WTC11 (cell line): ENCODE measurements at places on chromosomes 7 and 10.
A peak's percentile ranks its signal among the peaks of the same experiment; 100 is the strongest.

GRCh38 chr7:117072620-117073118, 119.4 kb downstream of the ST7 start:
- no peak for DNase-seq
- H3K27me3 ChIP-seq = no peaks in the 10 kb centered on the region
- peaks cover 5% of the 10 kb centered on the region for H3K36me3 ChIP-seq
- no peak overlapping the region for H3K4me3 ChIP-seq

- H3K36me3 ChIP-seq = no peaks in the 10 kb centered on the region
- H3K4me1 ChIP-seq = peaks cover 45% of the 10 kb centered on the region
- peak; percentile 83 for DNase-seq
- peak overlapping the region; percentile 46 for H3K4me3 ChIP-seq
- H3K27ac ChIP-seq = peak overlapping the region; percentile 75; the same call in 1 of the 2 replicates
Observed at GRCh38 chr7:38330861-38331621, 57.6 kb upstream of the TARP start.

GRCh38 chr7:84200859-84201258, 6.3 kb upstream of the SEMA3A start:
- no peaks in the 10 kb centered on the region for H3K27me3 ChIP-seq
- no peaks in the 10 kb centered on the region for H3K36me3 ChIP-seq
- no peak for DNase-seq
- peak overlapping the region; percentile 93 for H3K27ac ChIP-seq
- 0 out of 2 replicates have a peak overlapping the region, but pooled peaks have one; percentile 6 for H3K4me3 ChIP-seq

- no peak overlapping the region for H3K4me3 ChIP-seq
- H3K27ac ChIP-seq = no peak overlapping the region
Observed at GRCh38 chr10:19049567-19049966, 966 bp downstream of the MALRD1 start.

GRCh38 chr10:99598781-99599509, 21.3 kb downstream of the SLC25A28 start:
- no peak overlapping the region for H3K27ac ChIP-seq
- no peak overlapping the region for H3K4me3 ChIP-seq
- no peak for DNase-seq
- peaks cover 18% of the 10 kb centered on the region for H3K4me1 ChIP-seq
- H3K27me3 ChIP-seq = no peaks in the 10 kb centered on the region
- no peaks in the 10 kb centered on the region for H3K36me3 ChIP-seq

DNA sequence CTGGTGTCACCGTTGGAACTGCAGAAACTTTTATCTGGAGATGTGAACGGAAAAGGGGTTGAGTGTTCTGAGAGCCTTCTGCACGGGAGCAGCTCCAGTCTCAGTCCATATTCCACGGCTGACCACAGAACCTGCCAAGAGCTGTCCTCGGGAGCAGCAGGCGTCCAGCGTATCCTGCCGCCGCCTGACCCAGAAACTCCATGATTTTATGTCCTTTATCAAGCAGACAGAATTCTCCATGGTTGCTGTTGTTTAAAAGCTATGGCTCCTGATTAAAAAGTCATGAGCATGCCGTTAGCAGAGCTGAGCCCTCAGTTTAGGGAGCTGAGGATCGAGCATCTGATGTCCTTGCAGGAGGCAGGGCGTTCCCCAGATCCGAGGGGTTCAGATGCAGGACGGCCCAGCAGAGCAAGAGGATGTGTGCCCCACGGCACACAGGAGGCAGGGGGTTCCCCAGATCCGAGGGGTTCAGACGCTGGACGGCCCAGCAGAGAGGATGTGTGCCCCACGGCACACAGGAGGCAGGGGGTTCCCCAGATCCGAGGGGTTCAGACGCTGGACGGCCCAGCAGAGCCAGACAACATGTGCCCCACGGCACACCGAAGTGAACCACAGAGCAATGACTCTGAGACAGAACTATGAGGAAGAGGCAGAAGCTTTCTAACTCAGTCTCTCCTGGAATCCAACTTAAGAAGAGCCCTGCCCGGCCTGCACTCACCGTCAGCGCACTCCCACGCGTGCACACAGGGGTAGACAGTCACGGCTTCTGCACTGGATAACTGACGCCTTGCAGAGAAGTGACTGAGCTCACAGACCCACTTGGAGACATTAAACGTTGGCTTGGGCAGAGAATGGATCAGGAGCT, 96.4 kb downstream of the WDR37 start:
- H3K4me1 ChIP-seq = peaks cover 4% of the 10 kb centered on the region; the same call in 1 of the 2 replicates
- H3K4me3 ChIP-seq = no peak overlapping the region
- no peak overlapping the region for H3K27ac ChIP-seq
- H3K36me3 ChIP-seq = no peaks in the 10 kb centered on the region
- H3K27me3 ChIP-seq = peaks cover 7% of the 10 kb centered on the region

GRCh38 chr10:27701938-27702537, 43.6 kb downstream of the MKX start:
- no peaks in the 10 kb centered on the region for H3K27me3 ChIP-seq
- H3K4me3 ChIP-seq = no peak overlapping the region
- peaks cover 25% of the 10 kb centered on the region for H3K4me1 ChIP-seq
- H3K27ac ChIP-seq = peak overlapping the region; percentile 52

DNA sequence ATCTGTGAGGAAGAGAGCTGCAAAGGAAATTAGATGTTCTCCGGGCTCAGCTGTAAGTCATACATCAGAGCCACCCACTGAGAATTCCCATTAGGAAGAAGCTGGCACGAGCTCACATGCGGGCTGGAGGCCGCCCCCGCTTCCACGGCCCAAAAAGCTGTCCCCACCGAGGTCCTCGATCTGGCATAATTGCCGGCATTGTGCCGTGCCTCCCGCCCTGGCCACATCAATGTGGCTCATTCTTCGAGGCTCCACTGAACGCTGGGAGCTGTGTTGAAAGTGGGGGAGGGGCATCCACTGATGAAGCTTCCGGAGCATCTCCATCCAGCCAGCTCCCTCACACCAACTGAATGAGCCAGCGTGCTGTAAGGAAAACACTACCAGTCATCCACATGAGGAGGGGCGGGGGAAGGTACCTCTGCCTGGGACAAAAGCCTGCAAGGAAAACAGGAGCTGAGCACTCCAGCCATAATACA, 173.1 kb downstream of the PTPRN2 start:
- H3K27ac ChIP-seq = no peak overlapping the region
- H3K27me3 ChIP-seq = no peaks in the 10 kb centered on the region
- H3K4me1 ChIP-seq = peaks cover 9% of the 10 kb centered on the region

DNA sequence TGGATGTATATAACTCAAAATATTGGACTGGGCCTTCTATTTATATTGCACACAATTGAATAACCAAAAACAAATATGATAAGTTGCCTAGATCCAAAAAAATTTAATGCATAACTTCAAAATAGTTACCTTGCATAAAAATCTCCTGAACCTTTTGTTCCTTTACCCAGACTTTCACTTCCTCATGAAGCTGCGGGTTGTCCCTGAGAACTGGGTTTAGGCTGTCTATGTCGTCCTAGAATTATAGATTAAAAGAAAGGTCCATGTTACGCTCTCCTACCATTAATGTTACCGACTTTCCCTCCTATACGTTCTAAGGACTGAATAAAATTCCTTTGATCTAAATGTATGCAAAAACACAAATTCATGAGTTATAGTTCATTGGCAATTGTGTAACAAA, 86.6 kb downstream of the NRBF2 start:
- H3K27ac ChIP-seq = peak overlapping the region; percentile 28; the same call in 1 of the 2 replicates

DNA sequence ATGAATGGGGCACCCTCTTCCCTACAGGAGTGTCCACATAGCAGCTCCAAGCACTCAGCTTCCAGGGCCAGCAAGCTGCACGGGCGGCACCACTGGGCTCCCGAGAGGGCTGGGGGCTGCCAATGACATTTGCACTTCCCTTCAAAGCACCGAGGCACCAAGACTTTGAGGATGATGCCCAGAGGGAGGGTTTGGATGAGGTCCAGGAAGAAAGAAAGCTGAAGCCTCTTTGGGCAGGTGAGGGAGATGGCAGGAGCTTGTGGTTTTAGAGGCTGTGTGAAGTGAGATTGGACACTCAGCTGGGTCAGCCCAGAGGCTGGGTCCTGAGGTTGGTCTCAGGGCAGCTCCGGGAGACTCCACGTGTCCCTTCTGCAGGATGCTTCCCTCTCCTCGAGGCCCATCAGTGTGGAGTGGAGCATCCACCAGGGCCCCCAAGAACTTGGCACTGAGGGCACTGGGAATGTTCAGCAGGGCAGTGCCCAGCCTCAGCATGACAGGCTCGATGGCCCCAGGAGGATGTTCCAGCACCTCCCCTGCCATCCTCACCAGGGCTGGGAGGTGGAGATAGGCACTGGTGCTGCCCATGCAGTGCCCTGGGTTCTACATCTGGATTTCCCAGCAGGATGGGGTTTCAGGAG, 54.9 kb upstream of the IGFBP3 start:
- H3K27me3 ChIP-seq = no peaks in the 10 kb centered on the region
- peaks cover 23% of the 10 kb centered on the region for H3K4me1 ChIP-seq
- no peak overlapping the region for H3K27ac ChIP-seq
- no peak overlapping the region for H3K4me3 ChIP-seq
- H3K36me3 ChIP-seq = 0 out of 2 replicates have a peak, but pooled peaks cover 2% of the 10 kb centered on the region
- no peak for DNase-seq

DNA sequence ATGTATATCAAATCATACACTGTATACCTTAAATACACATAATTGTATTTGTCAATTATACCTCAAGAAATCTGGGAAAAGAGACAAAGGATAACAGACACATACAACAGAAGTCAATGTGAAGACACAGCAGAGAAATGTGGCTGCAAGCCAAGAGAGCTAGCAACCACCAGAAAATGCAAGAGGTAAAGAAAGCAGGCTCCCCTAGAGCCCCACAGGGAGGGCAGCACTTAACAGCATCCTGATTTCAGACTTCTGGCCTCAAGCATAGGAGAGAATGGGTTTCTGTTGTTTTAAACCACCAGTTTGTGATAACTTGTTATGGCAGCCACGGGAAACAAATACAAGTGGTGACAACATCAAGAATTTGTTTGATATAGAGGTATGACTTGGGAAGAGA, 1197.2 kb downstream of the SORCS1 start:
- H3K36me3 ChIP-seq = no peaks in the 10 kb centered on the region
- H3K4me3 ChIP-seq = no peak overlapping the region
- DNase-seq = no peak
- no peak overlapping the region for H3K27ac ChIP-seq
- peaks cover 16% of the 10 kb centered on the region for H3K4me1 ChIP-seq
- no peaks in the 10 kb centered on the region for H3K27me3 ChIP-seq

DNA sequence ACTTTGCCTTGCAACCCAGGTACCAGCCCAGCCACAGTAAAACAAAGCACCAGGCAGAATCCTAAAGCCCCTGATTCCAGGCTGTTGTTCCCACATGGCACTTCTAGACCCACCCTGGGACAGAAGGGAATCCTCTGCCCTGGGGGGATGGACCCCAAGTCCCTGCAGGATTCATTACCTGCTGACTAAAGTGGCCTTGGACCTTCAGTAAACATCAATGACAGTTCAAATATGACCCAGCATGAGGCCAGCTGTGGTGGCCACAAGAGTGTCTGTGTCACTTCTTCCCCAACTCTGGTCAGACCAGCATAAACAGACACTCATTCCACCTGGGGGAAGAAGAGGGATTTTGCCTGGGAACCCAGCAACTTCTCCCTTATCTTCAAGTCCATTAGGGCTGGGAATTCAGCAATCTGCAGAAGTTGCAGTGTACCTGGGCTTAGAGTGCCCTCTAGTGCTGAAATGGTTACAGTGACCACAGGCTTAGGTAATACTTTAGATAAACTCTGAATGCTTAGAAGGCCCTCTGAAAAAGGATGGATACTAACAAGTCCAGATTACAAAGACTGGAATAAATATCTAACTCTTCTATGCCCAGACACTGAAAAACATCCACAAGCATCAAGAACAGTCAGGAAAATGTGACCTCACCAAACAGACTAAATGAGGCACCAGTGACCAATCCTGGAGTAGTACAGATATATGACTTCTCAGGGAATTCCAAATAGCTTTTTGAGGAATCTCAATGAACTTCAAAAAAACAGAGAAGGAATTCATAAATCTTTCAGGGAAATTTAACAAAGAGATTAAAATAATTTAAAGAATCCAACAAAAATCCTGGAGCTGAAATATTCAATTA, 108.5 kb upstream of the TMEM168 start:
- peaks cover 6% of the 10 kb centered on the region for H3K4me1 ChIP-seq
- peak; percentile 70 for DNase-seq
- no peaks in the 10 kb centered on the region; the same call in 1 of the 2 replicates for H3K27me3 ChIP-seq
- peaks cover 36% of the 10 kb centered on the region for H3K36me3 ChIP-seq

- peaks cover 6% of the 10 kb centered on the region for H3K36me3 ChIP-seq
- H3K4me1 ChIP-seq = peaks cover 17% of the 10 kb centered on the region
- no peaks in the 10 kb centered on the region for H3K27me3 ChIP-seq
- DNase-seq = no peak
- H3K4me3 ChIP-seq = no peak overlapping the region
Observed at GRCh38 chr10:17474595-17475323, 20.4 kb upstream of the ST8SIA6 start.

- peak overlapping the region; percentile 82 for H3K27ac ChIP-seq
- peaks cover 11% of the 10 kb centered on the region for H3K4me1 ChIP-seq
- DNase-seq = no peak
- no peaks in the 10 kb centered on the region for H3K27me3 ChIP-seq
Observed at GRCh38 chr7:100091411-100092181, 2.8 kb downstream of the COPS6 start.

DNA sequence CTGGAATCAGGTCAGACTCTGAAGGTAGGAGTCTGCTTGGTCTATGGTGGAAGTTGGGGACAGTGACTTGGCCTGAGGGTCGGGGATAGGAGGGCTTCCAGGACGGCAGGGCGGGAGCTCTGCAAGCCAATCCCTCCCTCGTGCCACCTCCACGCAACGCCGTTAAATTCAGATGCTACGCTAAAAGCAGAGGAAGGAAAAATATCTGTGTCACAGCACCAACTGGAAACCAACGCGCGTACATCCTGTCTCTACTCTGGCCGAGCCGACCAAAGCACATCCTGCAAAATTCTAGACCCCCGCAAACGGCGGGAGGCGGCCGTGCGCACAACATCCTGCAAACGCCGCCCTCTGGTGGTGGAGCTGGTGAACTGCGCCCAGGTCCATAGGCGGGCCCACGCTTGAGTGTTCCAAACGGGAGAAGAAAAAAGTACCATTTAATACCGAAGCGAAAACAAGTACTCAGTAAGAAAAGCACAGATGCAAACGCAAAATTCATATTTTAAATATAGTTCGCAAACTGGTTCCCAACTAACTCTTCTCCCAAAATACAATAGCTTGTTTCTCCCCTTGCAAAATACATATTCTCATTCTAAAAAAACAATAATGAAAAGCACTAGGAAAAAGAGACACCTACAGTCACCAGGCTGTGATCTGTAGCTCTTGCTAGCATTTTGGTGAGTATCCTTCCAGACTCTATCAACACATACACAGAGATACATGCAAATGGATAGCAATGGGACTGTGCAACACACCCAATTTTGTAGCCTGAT, 45.7 kb upstream of the HSPA12A start:
- 0 out of 2 replicates have a peak, but pooled peaks cover 6% of the 10 kb centered on the region for H3K27me3 ChIP-seq
- peak overlapping the region; percentile 55 for H3K4me3 ChIP-seq

DNA sequence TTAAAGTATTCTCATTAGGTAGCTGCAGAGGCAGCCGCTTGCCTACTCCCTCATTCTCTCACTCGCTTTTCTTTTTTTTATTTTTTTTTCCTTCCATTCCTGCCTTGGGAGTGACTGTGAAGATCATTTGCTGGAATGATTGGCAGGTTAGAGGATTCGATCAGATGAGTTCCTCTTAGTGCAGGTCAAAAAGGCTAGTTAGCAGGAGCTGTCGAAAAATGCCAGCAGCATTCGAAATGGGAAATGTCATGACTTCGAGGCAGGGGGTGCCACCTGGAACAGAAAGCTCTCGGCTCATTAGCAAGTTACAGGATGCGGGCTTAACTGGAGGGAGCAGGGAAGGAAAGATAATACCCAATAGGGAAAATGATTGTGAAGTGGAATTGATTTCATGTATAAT, 137.5 kb upstream of the FZD1 start:
- peak; percentile 21 for DNase-seq
- H3K27me3 ChIP-seq = no peaks in the 10 kb centered on the region
- no peak overlapping the region for H3K27ac ChIP-seq
- peaks cover 8% of the 10 kb centered on the region for H3K36me3 ChIP-seq

- peak; percentile 62 for DNase-seq
- peak overlapping the region; percentile 24 for H3K4me3 ChIP-seq
- H3K27ac ChIP-seq = no peak overlapping the region
Observed at GRCh38 chr7:12839508-12840153, 152.2 kb downstream of the ARL4A start.
